ENCODE measurements at places on chromosomes 12 and 14. TPM values are rescaled to one million over a fixed set of nuclear protein-coding genes. Genes with fewer than 3 reads are reported as not detected.

The TSPAN19 gene
- not detected for total RNA-seq

The SLC2A14 gene
- total RNA-seq, result not detected

The SLC5A8 gene
- total RNA-seq, result not detected

The GUCY2C gene
- not detected for total RNA-seq

The ISCU gene
- total RNA-seq, result 135 TPM

The PMCH gene
- total RNA-seq, result not detected

The CLMN gene
- total RNA-seq, result 4.7 TPM

- no peak for DNase-seq
These were observed 20.0 kb upstream of the BCL7A start for GRCh38 chr12:122001466-122002209.

DNA sequence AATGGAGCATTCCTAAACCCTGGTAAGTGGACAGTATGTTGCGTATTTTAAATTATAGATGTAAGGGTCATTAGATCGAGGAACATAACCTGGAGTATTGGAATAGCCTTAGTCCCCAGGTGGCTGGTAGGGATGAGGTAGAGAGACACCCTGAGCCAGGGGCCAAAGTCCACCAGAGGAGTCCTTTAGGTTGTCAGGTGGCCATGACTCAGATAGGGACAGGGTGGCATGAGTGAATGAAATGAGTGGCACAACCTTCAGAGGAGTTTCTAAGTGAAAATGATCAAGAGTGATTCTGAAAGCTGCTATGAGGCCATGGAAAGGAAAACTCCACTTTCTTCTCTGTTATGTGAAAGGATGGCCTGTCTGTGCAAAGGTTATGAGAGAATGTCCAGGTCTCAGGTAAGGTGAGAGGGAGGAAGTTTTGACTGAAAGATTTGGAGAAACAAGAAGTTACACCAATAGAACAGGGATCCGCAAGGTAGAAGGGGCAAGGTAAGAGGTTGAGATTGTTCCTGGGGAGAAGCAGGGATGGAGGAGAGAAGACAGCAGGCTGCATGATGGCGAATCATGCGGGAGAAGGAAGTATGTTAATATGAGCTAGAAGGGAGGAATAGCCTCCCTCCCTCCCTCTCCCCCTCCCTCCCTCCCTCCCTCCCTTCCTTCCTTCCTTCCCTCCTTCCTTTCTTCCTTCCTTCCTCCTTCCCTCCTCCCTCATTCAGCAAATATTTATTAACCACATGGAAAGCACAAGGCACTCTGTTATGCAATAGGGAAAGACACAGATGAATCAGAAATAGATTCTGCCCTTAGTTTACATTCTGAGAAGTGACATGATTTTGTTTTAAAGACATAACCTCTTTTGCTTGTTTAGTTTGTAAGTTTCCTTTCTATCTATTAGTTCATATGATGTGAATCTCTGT, 14.0 kb upstream of the RIPK3 start:
- DNase-seq, result no peak

- DNase-seq, result no peak
These were observed 58.5 kb downstream of the WNK1 start for GRCh38 chr12:810671-811415.

DNA sequence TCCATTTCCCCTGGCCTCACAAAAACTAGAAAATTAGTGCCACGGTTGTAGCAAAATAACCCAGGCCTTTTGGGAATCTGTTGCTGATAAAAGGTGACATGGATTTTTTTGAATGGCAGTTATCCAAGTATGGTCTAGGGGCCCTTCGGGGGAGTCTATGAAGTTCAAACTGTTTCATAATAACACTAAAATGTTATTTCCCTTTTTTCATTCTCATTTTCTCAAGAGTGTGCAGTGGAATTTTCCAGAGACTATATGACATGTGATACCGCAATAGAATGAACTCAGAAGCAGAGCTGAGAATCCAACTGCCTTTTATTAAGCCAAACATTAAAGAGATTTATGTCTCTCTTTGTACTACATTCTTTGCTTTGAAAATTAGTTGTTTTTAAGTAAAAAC, 26.9 kb downstream of the GSTZ1 start:
- no peak for DNase-seq

DNA sequence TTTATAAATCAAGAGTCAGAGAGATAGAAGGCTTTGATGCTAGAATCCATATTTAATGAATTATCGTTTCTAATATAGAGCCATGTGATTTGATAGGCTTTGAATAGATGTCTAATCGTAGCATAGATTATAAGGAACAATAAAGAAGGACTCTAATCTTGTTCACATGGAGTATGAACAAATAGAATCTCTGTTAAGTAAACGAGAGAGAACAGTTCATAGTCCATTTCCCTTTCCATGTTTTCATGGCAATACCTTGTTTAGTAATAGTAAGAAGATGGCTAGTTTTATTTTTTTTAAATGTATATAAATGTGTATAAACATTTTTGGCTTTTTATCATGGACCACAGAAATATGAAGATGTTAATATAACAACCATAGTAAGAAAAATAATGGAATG, 32.3 kb upstream of the RAD51AP1 start:
- DNase-seq, result no peak

- no peak for DNase-seq
These were observed 24.8 kb downstream of the MVK start for GRCh38 chr12:109598428-109598854.

DNA sequence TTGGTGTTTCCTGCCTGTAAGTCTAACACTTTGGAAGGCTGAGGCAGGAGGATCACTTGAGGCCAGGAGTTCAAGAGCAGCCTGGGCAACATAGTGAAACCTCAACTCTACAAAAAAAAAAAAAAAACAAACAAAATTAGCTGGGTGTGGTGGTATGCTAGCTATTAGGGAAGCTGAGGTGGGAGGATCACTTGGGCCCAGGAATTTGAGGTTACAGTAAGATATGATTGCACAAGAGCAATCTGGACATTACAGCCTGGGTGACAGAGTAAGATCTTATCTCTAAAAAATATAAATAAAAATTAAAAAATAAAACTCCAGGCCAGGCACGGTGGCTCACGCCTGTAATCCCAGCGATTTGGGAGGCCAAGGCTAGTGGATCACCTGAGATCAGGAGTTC, 39.8 kb upstream of the CMKLR1 start:
- no peak for DNase-seq

GRCh38 chr14:67695394-67695949, at the start of gene RDH11:
Gene RDH11, minus strand, starts transcription at chr14:67695764. Its CDS starts 61 bp downstream, at chr14:67695703.
- DNase-seq, result peak; percentile 80

GRCh38 chr12:107122452-107122958, 29.2 kb upstream of the CRY1 start:
- DNase-seq, result no peak

- DNase-seq, result peak; percentile 65
These were observed 14.5 kb upstream of the CLEC4A start for GRCh38 chr12:8108808-8109398.

GRCh38 chr12:46455648-46456352, 83.2 kb upstream of the SLC38A2 start:
- no peak for DNase-seq

DNA sequence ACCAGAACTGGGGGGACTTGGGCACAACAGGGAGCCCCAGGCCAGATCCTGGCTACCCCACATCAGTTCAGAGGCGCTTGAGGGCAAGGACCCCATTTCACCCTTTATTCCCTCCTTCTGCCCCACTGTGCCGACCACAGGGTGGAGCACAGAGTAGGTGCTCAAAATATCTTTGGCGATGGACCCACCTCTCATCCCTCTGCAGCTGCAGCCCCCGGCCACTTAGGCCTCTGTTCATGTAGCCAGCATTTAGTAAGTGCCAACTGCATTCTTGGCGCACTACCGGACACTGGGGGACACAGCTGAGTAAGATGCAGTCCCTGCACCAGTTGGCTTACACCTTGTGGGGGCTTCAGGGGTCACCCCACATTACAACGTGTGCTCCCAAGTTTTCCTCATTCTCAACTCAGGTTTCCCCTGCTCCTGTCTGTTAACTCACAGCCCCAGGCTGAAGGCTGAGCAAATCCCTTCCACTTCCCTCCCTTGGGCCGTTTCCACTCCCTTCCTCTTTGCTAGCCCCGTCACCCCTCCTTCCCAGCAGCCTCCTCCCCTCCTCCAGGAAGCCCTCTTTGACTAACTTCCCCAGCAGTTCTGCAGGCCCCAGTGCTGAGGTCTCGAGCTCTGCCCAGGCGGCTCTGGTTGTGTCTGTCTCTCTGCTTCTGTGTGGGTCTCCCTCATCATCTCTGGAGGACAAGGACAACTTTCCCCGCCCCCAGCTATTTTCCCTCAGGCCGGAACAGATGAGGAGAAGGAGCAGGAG, 26.5 kb downstream of the KRT80 start:
- DNase-seq, result no peak

DNA sequence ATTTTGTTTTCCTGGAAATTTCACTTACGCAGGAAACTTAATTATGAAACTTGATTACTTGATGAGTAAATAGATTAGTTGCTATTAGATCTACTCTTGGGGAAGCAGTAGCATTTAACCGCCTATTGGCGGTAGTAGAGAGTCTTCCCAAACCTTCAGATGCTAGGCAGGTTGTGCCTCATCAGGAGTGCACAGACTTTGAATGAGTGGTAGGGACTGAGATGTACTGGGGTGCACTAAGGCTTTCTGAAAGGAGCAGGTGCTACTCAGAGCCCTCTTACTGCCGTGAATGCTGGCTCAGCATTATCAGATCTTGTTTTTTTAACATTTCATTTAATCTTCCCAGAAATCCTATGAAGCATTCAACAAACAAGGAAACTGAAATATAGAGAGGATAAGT, 7.7 kb downstream of the GATC start:
- DNase-seq, result no peak

GRCh38 chr12:131749618-131750315, 38.9 kb downstream of the SFSWAP start:
- no peak for DNase-seq

- no peak for DNase-seq
These were observed 76.6 kb downstream of the PAX9 start for GRCh38 chr14:36738269-36738668.

- no peak for DNase-seq
These were observed 49.7 kb downstream of the KICS2 start for GRCh38 chr12:64172143-64172970.

GRCh38 chr14:56036353-56036752, 81.9 kb upstream of the PELI2 start:
- DNase-seq, result no peak

GRCh38 chr12:27330846-27331245, 1.8 kb upstream of the BMAL2 start:
- no peak for DNase-seq
